Upper lobe of right lung (tissue), 1 donor: ENCODE measurements at places on chromosomes 4 and X. TPM values are rescaled to one million over a fixed set of nuclear protein-coding genes. Genes with fewer than 3 reads are reported as not detected.

DNA sequence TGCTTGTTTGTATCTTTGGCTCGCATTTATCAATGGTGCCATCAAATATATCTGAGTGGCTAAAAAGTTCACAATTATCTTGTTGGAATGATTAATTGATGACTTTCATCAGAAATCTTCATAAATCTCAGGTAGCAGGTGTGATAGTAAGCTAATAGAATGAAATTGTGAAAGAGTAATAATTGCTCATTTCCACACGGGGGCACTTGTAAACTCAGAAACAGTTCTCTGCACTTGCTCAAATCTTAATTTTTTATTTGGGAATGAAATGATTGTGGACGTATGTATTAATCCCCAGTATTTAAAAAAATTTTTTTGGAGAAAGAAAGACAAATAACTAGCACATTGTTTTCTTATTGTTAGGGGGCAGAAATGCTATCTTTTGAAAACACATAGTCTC lies 132.8 kb downstream of the DTHD1 start:
- DNase-seq = no peak

DNA sequence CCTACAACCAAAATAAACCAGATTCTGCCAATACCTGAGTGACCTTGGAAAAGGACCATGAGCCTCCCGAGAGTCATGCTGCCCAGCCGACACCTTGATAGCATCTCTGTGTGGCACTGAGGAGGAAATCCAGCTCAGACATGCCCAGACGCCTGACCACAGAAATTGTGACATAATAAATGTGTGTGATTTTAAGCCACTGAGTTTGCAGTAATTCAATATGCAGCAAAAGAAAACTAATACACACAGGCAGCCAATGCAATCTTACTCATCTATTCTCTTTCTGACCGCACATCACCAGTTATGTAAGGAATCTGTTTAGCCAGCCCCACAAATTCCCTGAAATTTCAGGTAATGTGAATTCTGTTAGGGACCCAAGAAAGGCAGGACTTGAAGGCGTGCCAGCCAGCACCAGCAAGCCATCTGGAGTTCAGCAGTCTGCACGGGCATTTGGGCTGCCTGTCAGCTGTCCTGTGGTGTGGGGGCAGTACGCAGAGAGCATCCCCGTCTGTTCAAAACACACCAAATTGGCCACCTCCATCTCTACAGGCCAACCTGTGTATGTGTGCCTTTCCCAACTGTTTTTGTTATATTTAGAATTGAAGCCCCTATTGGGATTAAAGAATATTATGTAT lies 176.4 kb downstream of the NLGN4X start:
- DNase-seq = no peak

- DNase-seq = peak; percentile 27
Observed at GRCh38 chr4:1974840-1975239, 33.9 kb downstream of the NELFA start.

DNA sequence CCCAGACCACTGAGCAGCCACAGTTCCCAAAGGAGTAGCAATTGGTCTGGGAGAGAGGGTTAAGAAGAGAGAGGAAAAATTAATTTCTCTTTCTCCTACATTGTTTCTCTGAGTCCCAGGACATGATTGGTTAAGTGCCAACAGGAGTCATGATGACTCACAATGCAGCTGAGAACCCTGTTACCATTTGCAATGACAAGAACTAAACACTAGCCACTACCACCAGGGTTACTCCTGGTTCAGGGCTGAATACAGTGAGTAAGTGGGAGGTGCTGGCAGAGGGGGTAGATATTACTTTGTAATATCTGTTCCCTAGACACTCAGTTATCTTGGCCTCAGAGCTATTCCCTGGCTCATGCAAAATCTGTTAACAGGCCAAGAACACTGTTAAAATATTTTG lies 18.0 kb downstream of the ETDC start:
- no peak for DNase-seq

The CDKL2 gene
- total RNA-seq = 20.6 TPM

GRCh38 chr4:35982318-35982717 lies 262.0 kb downstream of the ARAP2 start:
- no peak for DNase-seq
